AG09309 (cell line): ENCODE measurements at places on chromosomes 5 and 9.

- no peak for DNase-seq
Measured at GRCh38 chr5:175837171-175837699, 34.1 kb upstream of the CPLX2 start.

DNA sequence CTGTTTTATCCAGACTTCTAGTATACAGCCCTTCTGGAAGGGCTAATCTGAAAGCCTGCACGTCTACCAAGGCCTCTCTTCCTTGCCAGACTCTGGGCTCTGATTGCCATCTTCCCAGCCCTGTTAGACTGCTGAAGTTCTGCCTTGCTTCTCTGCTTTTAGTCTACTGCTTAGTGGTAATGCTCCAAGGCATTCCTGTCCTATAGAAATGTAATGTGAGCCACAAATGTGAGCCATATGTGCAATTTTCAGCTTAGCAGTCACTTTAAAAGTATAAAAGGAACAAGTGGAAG lies 32.1 kb downstream of the WNK2 start:
- no peak for DNase-seq

GRCh38 chr5:135950611-135951010 lies 4.2 kb downstream of the LECT2 start:
- DNase-seq = no peak

DNA sequence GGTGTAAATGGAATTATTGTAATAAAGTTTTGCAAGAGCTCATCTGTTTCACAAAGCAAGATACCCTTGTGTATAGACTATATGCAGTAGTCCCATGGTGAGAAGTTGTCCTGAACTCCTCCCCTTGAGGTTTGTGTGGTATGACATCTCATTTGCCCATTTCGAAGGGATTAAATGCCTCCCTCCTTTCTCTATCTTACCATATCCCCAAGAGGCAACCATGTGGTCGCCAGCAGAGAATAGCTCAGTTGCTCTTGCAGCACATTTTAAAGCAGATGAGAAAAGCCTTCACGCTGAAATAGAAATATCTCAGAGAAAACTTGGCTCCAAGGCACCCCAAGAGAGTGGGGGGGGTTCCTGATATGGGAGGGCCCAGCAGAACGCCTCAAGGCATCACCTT lies 4.6 kb downstream of the SEMA6A start:
- DNase-seq = no peak

- DNase-seq = no peak
Measured at GRCh38 chr5:38330207-38330606, 71.8 kb downstream of the EGFLAM start.

GRCh38 chr9:128341435-128341849 lies 1.1 kb downstream of the SLC27A4 start:
- DNase-seq = no peak

- no peak for DNase-seq
Measured at GRCh38 chr5:14386884-14387624, 194.5 kb upstream of the OTULINL start.

- peak; percentile 11 for DNase-seq
Measured at GRCh38 chr9:99419070-99419469, 197.0 kb downstream of the SEC61B start.

DNA sequence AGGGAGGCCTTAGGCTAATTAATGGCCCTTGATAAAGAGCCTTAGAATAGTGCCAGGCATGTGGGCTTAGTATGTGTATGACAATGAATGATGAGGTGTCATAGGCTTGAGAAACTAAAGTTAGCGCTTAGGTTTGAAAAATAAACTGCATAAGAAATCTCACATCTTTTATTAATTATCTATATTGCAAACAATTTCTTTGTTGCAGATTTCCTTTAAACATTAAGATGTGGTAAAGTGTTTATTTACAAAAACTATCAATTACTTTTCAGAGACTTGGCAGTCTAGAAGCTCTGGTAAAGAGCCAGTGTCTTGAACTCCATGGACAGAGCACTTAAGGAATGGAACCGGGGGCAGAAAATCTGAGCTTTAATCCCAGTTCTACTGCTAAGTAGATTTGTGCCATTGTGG lies 23.1 kb downstream of the MAP1B start:
- peak; percentile 31 for DNase-seq

DNA sequence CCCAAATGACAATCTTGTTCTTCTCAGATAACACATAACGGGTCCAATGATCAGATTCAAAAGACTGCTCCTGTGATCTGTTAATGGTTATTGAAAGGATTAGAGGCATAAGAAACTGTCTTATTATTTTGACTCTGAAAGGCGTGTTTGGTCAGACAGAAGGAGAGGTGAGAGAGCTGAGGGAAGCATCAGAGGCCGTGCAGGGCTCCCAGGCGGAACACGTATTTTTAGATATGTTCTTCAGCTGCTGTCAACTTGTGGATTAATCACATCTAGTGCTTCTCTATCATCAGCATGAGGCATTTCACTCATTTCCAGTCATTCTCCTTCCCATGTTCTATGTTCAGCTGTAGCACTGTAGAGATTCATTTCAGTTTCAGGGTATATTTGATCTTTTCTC lies 199.8 kb downstream of the MAPKAP1 start:
- DNase-seq = no peak

DNA sequence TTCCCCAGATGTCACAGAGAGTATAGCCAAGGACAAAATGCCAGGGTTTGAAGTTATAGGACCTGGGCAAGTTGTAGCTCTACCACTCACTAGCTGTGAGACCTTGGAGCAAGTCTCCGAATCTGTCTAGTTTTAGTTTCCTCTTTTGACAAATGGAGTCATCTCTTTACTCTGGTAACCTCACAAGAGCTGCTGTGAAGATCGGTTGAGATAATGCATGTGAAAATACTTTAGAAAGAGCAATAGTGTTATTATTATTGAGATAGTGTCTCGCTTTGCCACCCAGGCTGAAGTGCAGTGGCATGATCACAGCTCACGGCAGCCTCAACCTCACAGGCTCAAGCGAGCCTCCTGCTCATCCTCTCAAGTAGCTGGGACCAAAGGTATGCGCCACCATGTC lies 117.9 kb upstream of the NR5A1 start:
- no peak for DNase-seq

DNA sequence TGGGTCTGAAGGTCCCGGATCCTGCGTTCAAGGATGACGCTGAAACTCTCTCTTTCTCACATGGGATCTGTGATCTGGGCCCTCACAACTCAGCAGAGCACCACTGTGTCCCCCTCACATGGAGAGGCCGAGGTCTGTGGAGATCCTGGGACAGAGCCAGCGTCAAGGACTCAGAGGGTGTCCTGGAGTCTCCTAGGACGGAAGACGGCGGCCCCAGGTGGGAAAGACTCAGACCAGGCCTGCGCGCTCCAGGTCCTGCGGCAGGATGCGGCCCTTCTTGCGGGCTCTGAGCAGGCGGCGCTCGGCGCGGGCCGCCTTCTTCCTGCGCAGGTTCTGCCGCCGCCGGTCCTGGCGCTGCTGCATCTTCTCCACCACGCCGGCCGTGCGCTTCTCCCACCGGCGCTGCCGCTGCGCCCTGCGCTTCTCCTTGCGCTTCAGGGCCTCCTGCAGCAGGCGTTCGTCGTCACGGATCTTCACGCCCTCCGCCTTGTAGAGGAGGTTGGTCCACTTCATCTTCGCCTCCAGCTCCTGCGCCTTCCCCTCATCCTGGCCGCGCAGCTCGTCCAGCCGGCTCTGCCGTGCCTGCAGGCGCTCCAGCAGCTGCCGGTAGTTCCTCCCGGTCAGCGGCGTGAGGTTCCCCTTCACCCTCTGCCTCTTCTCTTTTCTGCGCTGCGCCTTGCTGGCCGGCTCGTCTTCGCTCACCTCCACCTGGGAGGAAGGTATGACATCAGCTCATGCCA lies 4.2 kb downstream of the SURF6 start:
- no peak for DNase-seq

DNA sequence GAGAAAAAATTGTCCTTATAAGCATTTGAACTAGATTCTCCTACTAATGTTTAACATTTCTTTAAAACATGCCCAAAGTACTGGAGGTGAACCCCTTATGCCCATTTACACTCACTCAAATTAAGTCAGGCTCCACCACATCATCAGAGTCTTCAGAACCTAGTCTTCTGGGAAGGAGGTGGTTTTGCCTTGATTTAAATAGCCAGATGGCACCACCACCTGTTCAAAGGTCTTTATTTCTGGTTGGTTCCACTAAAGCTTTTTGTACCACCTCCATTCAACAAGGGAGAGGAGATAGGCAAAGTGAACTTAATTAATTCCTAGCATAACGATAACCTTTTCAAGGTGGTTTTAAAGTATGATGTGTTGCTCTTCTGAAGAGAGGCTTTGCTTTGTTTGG lies 189.5 kb downstream of the SLF1 start:
- DNase-seq = no peak

GRCh38 chr9:132301521-132301920 lies 53.3 kb downstream of the SETX start:
- no peak for DNase-seq

DNA sequence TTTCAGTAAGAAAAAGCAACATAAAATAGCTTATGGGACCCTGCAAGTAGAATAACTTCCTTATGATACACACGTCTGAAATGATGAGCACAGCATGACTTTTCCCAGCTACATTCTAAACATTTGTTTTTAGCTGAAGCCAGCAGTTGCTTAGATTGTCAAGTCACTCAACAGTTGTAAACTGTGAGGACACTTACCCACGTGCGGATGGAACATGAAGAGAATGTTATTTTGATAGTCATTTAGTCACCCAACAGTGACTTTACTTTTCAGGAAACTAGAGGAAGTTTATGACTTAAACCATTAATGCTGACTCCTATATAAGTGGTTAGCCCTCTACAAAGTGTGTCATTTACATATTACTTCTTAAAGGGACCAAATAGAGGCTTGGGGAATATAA lies 3.0 kb downstream of the HACD4 start:
- no peak for DNase-seq

DNA sequence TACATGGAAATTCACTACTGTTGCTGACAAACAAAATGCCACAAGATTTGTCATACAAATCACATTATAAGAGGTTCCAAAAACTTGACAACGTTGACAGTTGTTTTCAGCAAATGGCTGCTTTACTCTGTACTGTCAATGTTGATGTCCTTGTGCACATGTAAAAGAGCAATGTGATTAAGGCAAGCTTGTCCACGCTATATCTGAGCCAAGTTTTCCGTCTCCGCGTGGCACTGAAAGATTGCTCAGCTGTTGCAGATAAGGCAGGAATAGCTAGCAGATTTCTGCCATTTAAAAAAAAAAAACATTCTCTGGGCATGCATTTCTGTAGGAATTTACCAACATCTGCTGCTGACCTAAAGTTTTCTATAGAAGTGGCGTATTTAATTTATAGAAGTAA lies 46.4 kb upstream of the MEF2C start:
- no peak for DNase-seq

DNA sequence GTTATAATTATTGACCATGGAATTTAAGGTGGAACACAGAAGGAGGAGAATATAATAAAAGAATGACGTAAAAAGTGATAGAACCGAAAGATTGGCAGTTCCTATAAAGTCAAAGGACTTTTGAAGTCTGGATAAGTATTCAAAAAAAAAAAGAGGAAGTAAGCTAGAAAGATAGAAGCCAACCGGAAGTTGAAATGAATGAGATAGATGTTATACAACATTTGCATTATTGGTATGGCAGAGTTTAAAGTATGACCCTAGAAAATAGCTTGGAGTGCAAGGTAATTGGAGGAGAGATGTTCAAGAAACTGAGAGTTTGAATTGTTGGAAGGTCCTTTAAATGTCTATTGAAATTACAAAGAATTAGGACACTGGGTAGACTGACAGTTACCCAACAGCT lies 293.6 kb downstream of the FER start:
- no peak for DNase-seq

GRCh38 chr9:79196606-79197005 lies 375.2 kb upstream of the TLE4 start:
- peak; percentile 49 for DNase-seq

- no peak for DNase-seq
Measured at GRCh38 chr9:137056739-137057415, 3.0 kb upstream of the ENTPD2 start.

- DNase-seq = no peak
Measured at GRCh38 chr5:13212886-13213285, 731.6 kb downstream of the DNAH5 start.

GRCh38 chr5:139982975-139983240 lies 60.2 kb downstream of the NRG2 start:
- no peak for DNase-seq

GRCh38 chr9:85516455-85516854 lies 225.3 kb downstream of the AGTPBP1 start:
- no peak for DNase-seq

DNA sequence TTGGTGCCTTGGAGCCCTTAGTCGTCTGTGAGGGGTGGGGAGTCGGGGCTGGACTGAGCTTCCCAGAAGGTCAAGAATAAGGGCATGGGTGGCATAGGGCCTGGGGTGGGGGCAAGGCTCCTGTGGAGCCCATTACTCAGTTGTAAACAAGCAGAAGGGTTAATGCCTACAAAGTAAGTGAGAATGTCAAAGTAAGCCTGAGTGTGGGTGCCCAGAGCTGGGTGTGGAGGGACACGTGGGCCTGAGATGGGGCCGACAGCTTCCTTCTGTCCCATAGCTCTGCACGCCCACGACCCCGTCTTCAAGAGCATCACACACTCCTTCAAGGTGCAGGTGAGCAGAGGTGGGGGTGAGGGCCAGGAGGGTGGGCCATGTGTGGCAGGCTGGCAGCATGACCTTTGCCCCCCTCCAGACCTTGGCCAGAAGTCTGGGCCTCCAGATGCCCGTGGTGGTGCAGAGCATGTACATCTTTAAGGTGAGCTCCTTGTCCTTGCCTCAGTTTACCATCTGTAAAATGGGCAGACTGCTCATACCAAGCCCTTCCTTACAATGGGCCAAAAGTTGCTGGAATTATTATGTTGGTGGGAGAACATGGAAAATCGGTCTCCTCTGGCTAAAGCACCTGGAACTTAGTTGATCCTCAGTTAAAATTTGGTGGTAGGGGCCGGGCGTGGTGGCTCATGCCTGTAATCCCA lies 11.1 kb downstream of the DOLK start:
- DNase-seq = no peak

GRCh38 chr5:92864591-92864990 lies 716.4 kb downstream of the NR2F1-AS1 start:
- DNase-seq = no peak

DNA sequence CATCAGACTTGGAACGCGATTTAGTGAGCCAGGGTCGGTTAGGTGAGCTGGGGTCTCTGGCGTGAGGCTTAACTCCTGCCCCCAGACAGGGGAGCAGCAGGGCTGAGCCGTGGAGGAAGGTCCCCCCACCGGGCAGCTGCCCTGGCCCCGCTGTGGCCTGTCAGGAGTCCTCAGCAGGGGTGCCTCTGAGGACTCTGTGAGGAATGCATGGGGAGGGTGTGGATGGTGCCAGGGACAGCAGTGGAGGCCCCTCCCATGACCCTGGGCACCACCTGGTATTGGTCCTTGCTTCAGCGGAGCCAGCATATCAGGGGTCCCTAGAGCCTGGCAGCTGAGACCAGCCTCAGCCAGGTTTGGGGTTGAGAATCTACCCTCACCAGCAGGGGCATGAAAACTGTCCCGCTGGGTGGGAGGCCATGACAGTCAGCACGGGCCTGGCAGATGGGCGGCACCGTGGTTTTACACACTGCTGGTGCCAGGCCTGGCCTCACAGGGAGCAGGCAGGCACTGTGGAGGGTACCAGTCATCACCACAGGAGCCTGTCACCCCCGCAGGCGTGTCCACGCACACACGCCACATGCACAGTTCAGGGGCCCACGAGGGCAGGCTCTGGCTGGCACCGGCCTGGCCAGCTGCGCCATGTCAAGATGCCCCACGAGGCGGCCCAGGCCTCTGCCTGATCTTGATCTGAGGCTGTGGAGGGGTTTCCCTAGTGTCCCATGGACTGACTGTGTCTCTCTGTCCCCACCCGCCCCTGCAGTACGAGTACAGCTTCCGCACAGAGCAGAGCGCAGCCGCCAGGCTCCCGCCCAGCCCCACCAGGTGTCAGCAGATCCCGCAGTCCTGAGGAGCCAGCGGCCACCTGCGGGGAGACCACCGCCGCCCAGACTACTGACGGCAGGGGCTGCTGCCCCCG lies 111.1 kb upstream of the LMX1B start:
- no peak for DNase-seq
